Stimulated activated CD4-positive, alpha-beta T cell treated with anti-CD3 and anti-CD28 coated beads, Interleukin-12 subunit alpha, Interleukin-12 subunit beta, amount 100 ng/mL, for 48 hours (primary cell): ENCODE measurements at places on chromosomes 7 and 10.

DNA sequence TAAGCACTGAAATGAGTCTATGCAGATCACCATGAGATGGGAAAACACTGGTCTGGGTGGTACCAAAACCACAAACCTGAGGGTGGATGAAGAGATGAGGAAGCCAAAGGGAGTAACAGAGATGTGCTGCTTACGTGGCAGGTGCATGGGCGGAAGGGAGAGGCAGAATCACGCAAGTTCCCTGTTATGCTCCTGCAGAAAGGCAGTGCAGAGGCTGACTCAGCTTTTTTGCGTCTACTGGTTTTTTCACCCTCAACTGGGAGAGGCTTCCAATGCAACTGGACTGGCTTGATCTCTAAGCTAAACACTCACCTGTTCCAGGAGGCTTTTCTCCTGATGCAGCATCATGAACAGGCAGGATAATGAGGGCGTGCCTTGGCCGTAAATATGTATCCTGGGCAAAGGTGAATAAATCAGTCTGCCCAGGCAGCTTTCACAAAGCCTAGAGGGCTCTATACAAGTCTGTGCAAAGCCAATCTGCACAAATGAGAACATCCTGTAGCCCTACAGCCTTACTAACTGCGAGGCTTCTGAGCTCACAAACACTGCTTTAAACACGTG lies 95.4 kb upstream of the AFAP1L2 start:
- peak; percentile 78 for DNase-seq

DNA sequence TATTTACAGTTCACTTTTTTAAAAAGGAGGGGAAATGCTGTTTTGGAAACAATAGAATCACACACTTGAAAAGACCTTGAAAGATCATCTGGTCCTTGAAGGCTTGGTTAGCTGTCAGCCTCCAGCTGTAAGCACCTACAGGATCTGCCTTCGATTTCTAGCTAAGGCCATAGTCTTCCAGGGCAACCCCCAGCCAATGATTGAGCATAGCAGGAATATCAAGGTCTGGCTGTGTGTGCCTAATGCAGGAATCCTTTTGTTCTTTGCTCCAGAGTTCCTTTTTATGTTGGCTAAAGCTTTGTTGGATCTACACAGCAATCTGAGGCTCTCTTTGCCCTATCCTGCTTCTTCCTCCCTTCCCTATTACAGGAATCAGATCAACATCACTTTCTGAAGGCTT lies 5.2 kb upstream of the YAE1 start:
- DNase-seq, result no peak

- no peak for DNase-seq
Observed at GRCh38 chr7:70678621-70679251, 453.2 kb upstream of the GALNT17 start.

DNA sequence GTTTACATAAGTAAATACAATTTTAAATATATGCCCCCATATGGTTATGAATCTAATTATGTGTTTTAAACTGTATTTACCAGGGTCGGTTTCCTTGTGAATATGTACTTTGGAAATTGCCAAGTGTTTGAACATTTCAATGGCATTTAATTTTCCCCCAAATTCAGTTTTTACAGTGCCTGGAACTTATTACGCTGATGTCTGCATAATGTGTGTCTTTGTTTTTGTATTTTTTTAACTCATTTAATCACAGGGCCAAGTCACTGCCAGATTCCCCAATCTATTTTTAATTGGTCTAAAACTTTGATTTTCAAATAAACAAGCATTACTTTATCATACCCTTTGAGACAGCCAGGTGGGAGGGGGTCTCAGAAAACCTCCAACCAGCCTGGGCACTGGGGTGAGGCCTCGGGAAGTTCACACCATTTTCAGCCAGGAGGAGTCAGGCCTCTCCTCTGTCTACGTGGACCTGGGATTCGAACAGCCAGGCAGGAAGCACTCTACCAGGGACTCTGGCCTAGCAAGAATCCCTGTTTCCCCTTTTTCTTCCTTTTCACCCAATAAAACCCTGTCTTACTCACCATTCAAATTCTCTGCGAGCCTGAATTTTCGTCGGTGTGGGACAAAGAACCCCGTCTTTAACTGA lies 151.5 kb upstream of the COL1A2 start:
- no peak for DNase-seq

- DNase-seq, result no peak
Observed at GRCh38 chr10:76784076-76784475, 853.5 kb downstream of the KCNMA1 start.

- DNase-seq, result no peak
Observed at GRCh38 chr7:107788662-107789061, 14.4 kb downstream of the SLC26A3 start.

GRCh38 chr7:158549616-158550393 lies 37.8 kb downstream of the PTPRN2 start:
- no peak for DNase-seq

- DNase-seq, result peak; percentile 27
Observed at GRCh38 chr7:131501422-131501821, 55.0 kb downstream of the PODXL start.

DNA sequence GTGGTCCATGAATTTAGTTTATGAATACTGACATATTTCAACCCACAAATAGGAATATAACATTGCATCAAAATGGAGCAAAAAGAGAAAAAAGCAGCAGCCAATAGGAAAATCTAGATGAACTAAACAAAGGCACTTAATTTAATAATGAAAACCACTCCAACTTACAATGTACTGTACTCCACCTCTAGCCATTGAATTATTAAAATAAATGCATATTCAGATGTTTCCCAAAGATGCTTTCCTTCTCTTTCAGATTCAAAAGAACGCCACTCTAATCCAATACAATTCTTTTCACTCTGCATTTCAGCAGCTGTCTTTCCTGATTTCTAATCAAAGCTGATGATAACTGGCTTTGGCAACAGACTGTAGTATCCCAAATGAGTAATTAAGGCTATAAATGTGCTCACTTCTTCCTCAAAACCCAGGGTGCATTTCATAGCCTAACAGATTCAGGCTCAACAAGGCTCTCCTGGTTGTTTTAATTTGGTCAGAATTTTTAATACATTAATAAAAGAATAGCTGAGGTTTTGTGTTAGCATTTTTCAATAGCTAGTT lies 577.1 kb downstream of the PARD3 start:
- DNase-seq, result no peak

DNA sequence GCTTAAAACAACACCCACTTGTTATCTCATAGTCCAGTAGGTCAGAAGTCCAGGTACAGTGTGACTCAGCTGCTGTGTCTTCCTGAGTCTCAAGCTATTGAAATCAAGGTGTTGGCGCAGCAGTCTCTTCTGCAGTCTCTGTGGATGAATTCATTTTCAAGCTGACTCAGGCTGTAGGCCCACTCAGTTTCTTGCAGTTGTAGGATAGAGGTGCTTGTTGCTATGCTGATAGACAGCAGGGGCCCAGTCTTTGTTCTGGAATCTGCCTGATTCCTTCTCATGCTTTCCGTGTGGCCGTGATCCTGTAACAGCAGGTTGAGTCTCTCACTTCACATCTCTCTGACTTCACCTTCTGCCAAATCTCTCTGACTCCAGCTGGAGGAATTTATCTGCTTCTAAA lies 400.4 kb upstream of the POM121L12 start:
- DNase-seq, result no peak

DNA sequence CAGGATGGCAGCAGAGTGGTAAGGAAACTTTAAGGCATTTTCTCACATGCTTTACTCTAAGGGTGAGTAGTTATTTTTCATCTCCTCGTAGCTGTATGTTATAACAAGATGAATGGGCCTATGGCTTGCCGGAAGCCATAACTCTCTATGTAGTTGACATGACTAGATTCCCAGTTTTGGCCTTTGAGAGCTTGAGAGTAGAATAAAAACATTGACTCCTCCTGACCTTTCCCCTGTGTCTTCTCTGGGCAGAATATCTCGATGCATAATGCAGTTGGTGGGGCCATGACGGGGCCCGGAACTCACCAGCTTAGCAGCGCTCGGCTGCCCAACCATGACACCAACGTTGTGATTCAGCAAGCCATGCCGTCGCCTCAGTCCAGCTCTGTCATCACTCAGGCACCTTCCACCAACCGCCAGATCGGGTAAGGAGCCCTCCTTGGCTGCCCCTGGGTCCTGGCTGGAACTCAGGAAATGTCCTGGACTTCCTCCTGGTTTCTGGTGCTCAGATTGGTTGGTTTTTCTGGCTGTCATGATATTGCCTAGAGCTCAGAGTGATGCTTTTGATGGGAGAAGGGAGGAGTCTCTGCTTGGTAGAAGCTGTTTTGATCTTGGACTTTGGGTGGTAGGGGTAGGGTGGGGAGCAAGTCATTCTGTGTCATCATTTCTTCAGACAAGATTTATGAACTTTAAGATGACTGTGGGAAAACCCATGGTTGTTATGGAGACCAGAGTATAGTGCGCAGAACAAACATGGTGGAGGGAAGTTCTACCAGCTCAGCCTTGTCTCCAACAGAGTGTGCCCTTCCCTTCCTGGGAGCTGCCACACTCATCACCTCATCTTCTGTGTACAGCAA lies 158.0 kb downstream of the CREB5 start:
- DNase-seq, result no peak

DNA sequence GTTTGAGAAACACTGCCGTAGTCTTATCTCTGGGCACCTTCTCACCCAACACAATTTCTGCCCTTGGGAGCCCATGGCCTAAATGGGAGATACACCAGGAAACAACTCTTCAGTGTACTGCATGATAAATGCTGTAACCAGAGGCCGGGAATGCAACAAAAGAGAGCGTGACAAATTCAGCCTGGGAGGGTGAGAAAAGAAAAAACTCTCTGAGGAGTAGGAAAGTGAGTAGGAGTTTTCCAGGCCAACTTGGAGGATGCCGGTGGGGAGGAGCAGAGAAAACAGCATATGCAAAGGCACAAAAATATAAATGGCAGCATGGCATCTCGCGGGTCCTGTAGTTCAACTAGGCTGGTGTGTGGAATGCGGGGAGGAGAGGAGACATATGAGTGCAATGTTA lies 624.5 kb downstream of the PARD3 start:
- DNase-seq, result no peak

DNA sequence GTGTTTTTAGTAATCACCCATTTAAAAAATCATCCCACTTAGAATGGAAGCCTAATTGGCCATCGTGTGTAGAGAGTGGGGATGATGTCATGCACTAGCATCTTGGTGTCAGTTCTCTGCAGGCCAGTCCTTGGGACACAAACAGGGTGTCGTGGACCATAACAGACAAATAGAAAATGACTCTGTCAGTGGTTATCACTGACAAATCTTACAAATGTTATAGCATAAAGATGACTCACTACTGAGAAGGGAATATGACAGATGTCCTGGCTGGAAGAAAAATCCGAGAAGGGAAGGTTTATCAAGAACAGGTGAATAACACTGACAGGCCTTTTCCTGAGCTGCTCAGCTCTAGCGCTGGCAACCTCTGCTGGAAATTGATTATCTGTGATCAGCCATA lies 10.6 kb downstream of the CABCOCO1 start:
- DNase-seq, result no peak

DNA sequence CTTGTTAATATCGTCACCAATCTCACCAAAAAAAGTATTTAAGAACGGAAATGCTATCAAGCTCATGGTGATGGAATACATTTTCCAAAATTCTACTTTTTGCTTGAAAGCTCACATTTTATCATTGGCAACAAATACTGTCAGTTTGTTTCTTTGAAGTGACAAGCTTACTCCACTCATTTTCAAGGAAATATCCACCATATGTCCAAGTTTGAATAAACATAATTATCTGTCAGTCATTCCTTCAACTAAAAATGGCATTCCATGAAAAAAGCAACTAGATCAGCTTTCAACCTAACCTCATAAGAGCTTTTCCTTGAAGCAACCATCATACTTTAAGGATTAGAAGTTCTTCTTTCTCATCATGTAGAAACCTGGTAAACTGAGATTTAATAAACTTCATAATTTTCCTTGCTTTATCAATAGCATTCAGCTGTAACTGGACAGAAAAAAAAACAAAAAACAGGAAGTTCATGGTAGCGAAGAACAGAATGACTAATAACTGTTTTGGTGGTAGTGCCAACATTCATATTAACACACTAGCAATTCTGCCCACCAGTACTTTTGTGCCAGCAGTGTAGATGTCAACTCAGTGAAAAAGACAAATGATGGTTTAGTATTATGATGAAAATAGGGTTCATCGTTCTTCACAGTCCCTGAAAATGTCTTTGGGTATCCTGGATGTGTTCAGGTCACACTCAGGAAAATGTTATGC lies 764.9 kb downstream of the GRM8 start:
- DNase-seq, result no peak

GRCh38 chr7:135970682-135971365 lies 6.3 kb downstream of the MTPN start:
- DNase-seq, result no peak

DNA sequence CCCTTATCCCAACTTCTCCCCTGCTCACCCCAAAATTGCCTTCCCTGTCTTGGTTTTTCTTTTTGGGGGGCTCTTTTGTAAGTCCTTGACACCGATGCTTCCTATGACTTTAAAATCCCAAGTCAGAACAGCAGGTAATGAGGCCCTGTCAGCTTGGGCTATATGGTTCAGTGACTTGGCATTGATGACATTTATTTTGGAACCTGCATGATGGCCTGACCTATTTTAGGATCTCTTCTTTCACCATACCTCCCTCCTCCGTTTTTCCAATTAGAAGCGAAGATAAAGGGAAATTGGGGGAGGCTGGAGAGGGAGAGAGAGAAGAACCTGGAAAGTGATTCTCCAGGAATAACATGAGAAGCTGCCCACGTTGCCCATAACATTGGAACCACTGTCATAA lies 424.9 kb upstream of the AUTS2 start:
- DNase-seq, result no peak

- DNase-seq, result no peak
Observed at GRCh38 chr7:148561099-148561498, 29.5 kb upstream of the C7orf33 start.

DNA sequence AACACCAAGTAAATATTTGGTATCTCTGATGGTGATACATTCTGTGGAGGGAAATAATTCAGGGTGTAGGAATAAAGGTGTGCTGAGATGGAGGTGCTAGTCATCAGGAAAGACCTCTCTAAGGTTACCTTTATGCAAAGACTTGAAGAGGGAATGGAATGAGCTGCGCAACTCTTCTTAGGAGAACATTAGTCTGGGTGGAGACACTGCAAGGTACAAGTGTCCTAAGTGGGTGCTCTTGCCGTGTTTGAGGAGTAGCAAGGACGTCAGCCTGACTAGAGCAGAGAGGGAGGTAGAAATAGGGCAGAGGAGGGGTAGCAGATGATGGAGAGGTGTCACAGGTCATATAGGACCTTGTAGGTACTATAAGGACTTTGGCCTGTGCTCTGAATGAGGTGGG lies 148.1 kb downstream of the AUTS2 start:
- DNase-seq, result no peak

GRCh38 chr10:83017076-83017867 lies 1122.0 kb upstream of the GHITM start:
- DNase-seq, result no peak

DNA sequence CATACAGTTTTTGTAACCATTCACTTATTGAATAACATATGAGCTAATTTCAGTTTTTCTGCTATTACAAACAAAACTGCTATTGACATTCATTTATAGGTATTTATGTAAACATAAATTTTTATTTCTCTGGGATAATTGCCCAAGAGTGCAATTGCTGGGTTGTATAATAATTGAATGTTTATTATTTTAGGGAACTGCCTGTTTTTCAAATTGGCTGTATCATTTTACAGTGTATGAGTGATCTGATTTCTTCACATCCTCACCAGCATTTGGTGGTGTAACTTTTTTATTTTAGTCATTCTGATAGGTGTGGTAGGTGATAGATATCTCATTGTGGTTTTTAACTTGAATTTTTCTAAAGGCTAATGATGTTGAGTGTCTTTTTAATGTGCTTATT lies 26.4 kb downstream of the KIF11 start:
- no peak for DNase-seq
